Epithelial cell of prostate (primary cell): ENCODE measurements at places on chromosomes 13 and 19.
A peak's percentile ranks its signal among the peaks of the same experiment; 100 is the strongest.

DNA sequence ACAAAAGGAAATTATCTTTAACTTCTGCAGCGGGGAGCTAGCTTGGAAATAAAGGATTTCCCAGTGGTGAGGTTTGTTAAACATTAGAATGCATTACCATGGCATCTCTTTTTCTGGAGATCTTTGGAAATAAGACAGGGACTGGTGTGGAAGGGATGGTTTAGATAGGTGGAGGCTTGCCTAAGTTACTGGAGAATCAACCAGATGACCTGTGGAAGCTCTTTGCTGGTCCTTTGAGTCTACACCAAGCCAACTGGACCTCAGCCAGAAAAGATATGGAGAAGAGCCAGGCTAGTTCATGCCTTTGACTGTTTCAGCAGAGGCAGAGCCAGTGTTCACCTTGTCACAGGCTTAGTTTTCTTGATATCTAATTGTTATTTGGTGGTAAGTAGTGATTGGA is 134.7 kb downstream of the KCNRG start:
- DNase-seq: no peak

GRCh38 chr19:10111405-10111811 is at the start of gene P2RY11:
TSS of gene P2RY11 (plus strand) at chr19:10111693. CDS start at chr19:10111722, 29 bp downstream.
- no peak for DNase-seq

GRCh38 chr19:39413272-39413910 is 922 bp downstream of the PLEKHG2 start:
- no peak for DNase-seq

GRCh38 chr13:28744091-28744536 is 25.3 kb upstream of the SLC46A3 start:
- DNase-seq: no peak

DNA sequence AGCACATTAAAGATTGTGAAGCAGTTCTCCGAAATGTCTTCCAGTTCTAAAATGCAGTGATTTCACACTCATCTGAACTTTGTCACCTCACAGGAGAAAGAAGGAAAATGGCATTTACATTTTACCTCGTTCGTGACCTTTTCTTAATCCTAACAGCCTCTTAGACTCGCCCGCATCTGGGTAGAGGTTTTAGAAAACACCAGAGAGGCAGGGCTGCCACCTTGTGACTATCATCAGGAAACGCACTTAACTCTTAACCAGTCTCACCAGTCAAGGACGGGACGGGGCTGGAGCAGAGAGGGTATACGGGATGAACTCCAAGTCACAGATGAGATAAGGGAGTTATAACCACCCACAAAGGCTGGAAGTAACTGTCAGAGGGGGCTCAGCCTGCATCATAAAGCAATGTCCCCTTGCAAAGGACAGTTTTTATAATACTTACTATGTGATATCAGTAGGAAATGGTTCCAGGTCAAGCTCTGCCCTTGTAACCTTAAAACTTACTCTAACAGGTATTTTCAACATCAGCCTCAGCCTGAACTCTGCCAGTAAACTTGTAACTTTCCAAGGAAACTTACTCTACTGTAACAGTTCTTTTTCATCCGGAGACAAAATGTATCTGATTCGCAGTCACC is 8.6 kb upstream of the CEACAM6 start:
- no peak for DNase-seq

- no peak for DNase-seq
Measured at GRCh38 chr19:3459965-3460582, 20.3 kb downstream of the SMIM24 start.

DNA sequence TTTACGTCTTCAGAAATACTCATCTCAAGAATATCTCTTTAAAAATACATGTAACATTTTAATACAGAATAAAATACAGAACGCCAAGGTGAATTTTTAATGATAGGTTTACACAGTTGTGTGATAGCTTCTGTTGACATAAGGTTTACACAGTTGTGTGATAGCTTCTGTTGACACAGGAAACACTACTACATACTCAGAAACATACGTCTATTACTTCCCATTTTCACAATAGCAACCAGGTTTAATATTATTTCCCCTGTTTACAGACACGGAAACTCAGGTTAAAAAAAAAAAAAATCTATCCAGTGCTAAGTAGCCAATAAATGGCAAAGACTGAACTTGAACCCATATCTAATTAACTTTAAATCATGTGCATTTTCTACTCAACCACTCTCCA is 571.2 kb downstream of the LIG4 start:
- DNase-seq: no peak

DNA sequence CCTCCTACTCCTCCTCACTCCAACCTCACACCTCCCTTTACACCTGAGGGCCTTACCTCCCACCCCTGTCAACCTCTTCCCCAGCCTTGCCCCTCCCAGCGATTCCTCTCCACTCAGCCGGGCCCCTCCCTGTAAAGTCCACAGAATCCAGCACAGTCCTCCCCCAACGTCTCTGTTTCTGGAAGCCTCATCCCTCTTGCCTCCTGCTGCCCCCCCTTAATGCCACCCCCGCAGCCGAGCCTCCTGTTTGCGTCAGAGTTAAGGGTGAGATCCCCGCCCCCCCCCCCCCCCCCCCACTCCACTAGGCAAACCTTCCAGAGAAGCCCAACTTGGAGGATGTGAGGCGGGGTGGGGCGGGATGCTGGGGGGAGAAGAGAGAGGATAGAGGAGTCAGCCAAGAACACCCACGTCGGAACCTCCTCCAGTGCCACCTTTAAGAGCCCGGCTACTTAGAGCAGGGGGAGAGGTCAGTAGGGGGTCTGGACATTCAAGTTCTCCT is 2.1 kb downstream of the UNC13A start:
- DNase-seq: no peak

DNA sequence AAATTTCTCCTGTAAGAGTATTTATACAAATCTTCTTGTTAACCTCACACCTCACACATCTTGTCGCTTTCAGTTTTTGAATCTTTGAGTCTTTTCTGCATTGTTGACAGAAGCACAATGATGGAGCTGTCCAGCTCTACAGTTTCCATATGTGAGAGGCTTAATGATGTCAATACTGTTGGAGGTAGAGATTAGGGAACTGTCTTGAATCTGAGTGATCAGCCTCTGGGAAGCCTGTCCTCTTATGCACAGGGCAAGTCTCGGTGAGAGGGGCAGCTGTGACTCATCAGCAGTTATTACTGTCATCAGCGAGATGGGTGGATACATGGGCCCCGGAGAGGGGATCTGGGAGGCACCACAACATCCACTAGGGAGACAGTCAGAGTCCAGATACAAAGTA is 4.6 kb upstream of the ITGBL1 start:
- no peak for DNase-seq

GRCh38 chr13:26343816-26344215 is 89.9 kb downstream of the CDK8 start:
- DNase-seq: no peak

DNA sequence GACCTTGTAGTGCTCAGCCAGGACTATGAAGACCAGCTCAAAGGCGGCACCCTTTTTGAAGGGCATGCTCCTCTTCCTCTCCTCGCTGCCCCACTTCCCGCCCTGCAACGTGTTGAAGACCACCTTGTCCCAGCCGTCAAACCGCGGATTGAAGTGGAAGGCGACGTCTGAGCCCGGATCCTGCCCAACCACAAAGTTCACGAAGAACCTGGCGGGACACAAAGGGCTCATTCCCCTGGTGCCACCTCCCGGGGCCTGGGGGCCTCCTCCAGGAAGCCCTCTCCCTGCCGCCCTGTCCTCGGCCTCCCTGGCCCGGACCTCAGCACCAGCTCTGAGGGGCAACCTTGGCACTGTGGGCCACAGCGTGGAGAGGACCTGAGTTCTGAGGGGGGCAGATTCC is 4.0 kb downstream of the LGALS4 start:
- DNase-seq: no peak

- no peak for DNase-seq
Measured at GRCh38 chr13:39149896-39150295, 111.6 kb downstream of the NHLRC3 start.

DNA sequence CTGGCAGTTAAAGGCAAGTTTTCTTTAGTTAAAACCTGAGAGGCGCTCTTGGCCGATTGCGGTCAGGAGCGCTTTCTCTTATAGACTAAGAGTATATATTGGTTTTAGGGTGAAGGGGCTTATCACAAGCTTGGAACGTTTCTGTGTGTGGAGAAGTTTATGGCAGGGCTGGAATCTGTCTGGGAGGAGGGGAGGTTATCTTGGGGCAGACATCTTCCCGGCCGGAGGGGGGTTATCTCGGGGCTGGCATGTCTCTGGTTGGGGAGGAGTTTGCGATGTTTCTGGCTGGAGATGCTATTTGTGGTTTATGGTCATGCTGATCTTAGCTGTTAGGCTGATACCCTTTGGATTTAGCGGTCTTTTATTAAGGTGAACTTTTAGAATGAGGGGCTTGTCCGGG is 18.3 kb downstream of the KDM4B start:
- DNase-seq: no peak

- no peak for DNase-seq
Measured at GRCh38 chr13:79937771-79938216, 403.1 kb downstream of the SPRY2 start.

- no peak for DNase-seq
Measured at GRCh38 chr13:113029487-113030258, 60.7 kb downstream of the MCF2L start.

GRCh38 chr13:29922896-29923295 is 72.5 kb upstream of the UBL3 start:
- DNase-seq: no peak

DNA sequence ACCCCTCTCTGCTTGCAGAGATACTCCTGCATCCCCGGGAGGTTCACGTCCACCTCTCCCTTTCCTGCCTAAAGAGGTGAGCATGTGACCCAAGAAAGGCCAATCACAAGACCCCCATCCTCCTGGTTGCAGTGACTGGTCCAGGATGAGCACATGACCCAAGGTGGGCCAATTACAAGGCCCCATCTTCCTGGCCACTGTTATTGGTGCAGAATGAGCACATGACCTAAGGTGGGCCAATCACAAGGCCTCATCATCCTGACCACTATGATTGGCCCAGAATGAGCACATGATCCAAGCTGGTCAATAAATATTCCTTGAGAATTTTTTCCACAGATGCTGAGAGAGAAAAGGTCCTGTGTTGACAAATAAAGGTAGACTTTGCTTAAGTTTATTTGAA is 350.7 kb downstream of the EFNB2 start:
- no peak for DNase-seq

GRCh38 chr19:15538774-15539173 is 30.4 kb downstream of the CYP4F22 start:
- no peak for DNase-seq

DNA sequence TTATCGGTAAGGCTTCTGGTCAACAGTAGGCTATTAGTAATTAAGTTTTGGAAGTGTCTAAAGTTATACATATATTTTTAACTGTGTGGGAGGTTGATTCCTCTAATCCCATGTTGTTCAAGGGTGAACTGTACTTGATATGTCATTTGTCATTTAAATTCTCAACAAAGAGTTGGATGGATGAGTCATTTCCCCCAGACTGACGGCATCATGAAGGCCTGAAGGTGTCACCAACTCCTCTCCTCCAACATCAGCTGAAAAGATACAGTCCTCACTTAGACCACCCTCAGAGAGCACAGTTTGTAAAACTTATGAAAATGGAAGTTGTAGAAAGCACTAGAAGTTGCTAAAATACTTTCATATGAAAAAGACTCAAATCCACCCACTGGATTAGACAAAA is 48.8 kb downstream of the DCLK1 start:
- DNase-seq: no peak

DNA sequence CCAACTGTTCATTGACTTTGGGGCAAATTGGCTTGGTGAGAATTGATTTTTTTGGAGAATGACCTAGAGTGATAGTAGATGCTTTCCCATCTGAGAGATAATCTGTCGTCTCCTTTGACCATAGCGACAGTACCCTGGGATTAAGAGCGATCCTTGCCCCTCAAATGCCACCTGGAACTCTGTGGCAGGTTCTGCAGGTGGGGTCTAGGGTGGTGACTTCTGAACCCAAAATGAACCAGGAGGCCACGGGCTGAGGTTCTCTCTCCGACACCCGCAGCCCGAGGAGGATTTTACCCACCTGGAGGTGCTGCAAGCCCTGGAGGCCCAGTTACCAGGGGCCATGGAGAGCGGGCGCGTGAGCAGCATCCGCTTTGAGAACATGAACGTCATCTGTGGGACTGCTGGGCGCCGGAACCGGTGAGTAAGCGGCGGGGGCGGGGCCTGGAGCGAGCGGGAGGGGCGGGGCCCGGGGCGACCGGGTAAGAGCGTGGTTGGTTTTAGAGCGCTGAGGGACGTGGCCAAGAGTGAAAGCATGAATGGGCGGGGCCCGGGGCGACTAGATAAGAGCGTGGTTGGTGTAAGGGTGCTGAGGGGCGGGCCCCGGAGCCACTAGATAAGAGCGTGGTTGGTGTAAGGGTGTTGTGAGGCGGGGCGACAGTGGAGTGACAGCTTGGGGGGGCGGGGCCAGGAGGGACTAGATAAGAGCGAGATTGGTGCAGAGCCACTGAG is 8.6 kb downstream of the C19orf81 start:
- peak; percentile 78 for DNase-seq

DNA sequence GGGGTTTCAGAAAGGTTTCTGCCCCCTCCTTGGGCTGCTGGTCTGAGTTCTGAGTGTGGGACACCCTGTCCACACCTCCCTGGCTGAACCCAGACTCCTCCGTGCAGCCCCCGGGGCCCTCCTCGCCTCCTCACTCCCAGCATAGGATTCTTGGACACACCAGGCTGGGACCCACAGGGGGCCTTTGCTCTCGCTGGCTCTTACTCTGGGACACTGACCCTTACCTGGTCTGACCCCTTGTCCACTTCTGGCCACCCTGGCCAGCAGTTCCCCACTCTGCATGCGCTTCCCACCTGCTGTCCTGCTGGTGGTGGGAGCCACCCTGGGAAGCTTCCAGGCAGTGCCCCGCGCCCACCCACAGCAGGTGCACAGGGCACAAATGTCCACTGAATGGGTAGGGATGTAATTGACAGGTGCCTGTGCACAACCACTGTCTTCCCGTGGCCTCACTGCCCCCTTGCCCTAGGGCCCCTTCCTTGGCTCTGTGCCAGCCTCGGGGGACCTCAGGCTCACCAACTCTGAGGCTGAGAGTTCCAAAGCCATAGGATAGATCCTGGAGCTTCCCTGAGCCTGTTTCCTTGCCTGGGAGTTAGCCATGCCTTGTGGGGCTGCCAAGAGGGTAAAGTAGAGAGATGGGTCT is 7.0 kb upstream of the SLC25A42 start:
- DNase-seq: no peak

DNA sequence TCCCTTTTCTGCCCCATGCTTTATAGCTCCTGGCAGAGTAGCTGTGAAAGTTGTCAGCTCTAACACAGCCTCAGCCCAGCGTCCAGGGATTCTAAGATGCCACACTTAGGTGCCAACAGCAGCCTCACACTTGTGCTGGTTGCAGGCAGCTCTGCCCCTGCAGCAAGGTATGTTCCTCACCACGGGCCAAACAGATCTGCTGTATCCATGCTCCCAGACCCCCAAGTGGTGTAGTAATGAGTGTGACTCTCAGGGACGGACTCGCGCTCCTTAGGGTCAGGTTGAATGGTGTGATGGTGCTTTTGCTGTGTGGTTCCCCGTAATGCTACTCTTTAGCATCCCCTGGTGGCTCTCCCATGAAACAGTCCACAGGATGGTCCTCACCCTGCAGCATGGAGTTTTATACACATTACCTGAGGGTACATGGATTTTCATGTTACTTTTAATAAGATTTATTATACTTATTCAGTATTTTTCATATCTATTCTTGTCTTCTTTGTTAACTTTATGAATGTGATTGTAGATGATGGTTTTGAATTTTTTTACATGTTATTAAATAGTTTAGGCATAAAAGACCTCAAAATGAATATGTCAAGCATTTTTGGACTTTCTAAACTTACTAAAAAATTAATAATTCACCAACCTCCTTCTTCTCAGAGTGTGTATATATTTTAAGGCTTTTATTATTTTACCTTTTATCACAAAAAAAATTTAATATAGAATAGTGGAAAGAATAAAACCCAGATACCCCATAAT is 232.5 kb downstream of the SLC7A1 start:
- no peak for DNase-seq

GRCh38 chr13:51475727-51476501 is 23.1 kb upstream of the INTS6 start:
- DNase-seq: no peak
